ENCODE measurements at places on chromosomes 12 and 14.

GRCh38 chr12:90360300-90360699, 594.7 kb downstream of the CCER1 start:
- no peak for DNase-seq

- no peak for DNase-seq
Measured at GRCh38 chr12:72406111-72406510, 133.9 kb downstream of the TRHDE start.

DNA sequence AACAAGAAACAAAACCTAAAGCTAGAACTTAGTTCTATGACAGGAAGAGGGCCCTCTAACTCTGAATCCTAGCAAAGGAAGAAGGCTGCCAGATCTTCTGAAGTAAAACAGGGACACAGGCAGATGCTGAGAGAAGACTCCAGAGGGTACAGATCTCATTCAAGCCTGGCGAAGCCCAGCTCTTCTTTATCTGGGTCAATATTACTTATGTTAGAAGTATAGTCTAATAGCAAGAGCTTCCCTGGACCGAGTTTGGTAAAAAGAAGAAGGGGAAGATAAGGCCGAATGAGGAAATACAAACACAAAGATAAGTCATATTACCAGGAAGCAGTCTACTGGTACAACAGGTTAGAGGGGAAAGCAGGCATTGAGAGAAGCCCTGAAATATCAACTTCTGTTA, 79.9 kb upstream of the CCDC91 start:
- DNase-seq, result no peak

DNA sequence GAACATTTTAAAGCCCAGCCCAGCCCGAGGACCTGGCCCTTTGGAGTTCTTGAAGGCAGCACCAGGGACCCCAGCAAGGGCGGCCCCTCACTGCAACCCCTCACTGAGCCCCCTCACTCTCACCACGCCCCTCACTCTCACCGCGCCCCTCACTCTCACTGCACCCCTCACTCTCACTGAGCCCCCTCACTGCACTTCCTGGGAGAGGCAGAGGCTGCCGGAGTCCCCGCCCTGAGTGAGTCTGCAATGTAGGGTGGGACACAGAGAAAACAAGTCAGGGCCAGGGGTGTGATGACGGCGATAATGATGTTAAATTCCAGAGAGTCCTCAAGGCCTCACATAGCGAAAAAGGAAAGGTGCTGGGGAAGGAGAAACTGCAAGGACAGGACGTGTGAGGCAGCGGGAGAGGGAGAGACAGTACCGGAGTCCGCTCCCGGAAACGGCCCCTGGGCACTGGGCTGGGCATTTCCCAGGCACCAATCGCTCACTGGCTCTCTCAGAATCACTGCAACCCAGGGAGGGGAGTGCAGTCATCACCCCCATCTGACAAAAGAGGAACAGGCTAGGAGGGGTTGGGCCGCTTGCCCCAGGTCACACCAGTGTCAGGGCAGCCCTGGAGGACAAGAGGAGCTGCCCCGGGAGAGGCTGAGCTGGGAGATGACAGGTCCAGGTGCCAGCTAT, 24.9 kb downstream of the CCDC88C start:
- DNase-seq, result no peak

All from stromal cell of bone marrow (primary cell).